Omental fat pad (tissue), 4 donors: ENCODE measurements at places on chromosomes 5 and 9.

DNA sequence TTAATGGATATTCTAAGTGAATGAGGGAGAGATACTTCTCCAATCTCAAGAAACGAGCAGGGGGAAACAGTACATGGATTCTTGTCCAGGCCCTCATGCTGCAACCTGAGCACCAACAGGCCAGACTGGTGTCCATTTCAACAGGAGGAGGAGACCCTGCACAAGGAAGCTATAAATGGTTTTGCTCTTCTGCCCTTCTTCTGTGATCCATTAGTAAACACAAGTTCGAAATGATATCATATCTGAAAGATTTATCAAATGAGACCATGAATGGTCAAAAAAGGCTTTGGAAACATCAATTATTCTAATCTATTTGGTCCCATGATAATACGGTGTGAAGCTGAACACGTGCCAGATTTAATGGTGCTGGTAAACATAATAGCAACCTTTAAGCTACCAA, 109.8 kb downstream of the NR6A1 start:
- DNase-seq = no peak

DNA sequence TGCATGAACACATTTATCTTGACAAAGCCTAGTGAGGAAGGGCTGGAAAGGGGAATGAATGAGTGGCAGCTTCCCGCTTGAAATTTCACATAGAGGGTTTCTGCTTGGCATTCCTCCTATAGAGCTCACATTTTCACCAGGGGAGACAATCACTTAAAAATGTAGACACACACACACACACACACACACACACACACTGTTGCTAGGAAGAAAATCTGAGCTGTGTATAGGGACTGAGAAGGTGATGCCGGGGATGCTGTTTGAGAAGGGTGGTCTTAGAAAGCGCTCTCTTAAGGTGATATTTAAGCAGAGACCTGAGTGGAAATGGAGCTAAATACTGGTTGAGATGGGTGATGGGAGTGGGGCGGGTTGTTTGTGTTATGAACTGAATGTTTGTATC, 70.4 kb downstream of the LRRC70 start:
- no peak for DNase-seq

- DNase-seq = no peak
Measured at GRCh38 chr5:125112196-125112595, 365.8 kb upstream of the ZNF608 start.

GRCh38 chr5:159132429-159133040, 32.8 kb upstream of the EBF1 start:
- DNase-seq = no peak

GRCh38 chr5:124478264-124478663, 268.2 kb downstream of the ZNF608 start:
- no peak for DNase-seq

DNA sequence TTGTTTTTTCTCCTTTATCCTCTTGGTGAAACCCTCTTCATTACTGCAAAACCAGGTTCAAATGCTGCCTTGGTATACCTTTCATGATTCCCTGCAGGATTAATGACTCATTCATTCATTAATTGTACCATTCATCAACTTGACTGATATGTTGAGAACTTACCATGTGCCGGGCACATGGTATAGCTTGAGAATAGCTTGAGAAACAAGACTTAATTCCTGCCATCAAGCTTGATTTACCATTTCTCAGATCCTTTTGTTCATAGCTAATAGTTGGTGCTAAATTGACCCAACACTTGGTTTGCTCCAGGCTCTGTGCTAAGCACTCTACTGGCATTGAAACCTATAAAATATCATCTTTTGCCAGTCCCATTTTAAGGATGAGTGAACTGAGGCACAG, 165.7 kb downstream of the YIPF5 start:
- DNase-seq = no peak

DNA sequence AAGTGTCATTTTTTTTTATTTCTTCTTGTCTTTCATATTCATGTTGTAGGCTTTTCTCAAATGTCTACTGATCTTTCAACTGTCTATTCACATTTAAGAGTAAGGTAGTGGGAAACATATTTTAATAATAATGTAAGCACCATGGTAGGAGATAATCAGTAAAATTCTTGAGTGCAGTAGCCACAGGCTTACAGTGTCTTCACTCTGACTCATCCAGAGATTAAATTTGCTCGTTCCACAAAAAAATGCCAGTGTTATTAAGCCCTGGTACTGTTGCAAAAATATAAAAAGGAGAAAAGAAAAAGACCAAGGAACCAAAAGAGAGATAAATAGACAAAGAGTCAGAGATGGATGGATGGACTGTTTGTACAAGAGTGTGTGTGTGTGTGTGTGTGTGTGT, 43.0 kb downstream of the PARP8 start:
- no peak for DNase-seq

- no peak for DNase-seq
Measured at GRCh38 chr5:107290780-107291398, 379.8 kb downstream of the EFNA5 start.

DNA sequence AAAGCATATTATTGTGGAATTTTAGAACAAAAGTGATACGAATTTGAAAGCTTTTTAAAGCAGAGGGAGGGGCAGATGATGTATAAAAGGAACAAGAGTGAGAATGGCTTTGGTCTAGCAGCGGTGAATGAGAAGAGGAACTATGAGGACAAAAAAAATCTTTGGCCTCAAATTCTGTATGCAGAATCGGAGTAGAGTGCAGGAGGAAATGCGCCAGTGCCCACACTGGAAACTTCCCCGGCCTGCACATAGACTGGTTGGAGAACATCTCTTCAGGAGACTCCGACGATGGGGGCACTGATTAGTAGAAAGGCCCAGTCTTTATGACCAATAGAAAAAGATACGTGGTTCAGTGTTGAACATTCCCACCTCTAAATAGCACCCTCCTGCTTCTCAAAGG, 51.3 kb downstream of the SLC46A2 start:
- no peak for DNase-seq

GRCh38 chr5:2299388-2300220, 416.9 kb upstream of the IRX4 start:
- no peak for DNase-seq

DNA sequence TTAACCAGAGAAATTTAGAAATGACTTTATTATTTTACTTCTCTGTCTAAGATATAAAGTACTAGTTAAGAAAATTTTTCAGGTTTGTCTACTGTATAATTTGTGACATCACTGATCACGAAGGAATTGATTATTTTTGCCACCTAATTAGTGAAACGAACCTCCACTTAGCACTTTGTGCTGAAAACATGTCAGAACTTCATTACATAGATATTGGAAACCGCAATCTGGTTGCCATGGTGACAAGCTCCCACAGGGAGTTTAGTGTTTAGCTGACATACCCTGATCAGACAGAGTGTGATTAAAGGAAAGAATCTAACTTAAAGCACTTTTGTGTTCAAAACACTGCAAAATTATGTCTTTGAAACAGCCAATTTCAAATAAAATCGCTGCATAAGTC, 668.4 kb upstream of the CCNG1 start:
- no peak for DNase-seq

DNA sequence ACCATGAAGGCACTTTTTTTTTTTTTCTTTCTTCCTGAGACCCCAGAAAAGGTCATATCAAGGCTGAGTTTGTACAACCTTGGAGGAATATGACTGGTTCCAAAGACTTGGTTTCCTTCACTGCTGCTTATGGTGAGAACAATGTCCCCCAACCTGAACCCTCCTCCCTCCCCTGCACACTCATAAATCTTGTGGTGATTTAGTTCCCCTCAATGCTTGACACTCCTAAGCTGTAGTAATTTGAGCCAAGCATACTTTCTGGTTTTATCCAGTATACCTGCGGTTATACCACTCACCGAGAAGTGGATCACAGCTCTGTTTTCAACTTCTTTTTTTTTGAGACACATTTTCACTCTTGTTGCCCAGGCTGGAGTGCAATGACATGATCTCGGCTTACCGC, 149.9 kb upstream of the KLF4 start:
- no peak for DNase-seq

DNA sequence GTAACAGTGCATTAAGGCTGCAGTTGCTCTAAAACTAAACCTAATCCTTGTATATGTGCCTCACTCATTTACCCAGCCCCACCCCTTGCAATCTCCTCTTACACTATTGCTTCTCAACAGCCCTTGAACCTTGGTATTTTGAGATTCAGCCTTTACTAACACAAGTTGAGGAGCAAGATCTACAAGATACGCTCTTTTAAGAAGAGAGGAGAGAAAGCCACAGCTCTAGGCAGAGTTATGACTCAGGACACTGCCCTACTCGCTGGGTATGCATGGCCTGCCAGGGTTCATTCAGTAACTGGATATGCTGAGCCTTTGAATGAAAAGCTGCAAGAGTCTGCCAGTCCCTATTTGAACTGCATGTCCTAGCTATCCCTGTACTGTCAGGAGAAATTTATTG, 219.5 kb downstream of the PCSK5 start:
- DNase-seq = no peak

- DNase-seq = no peak
Measured at GRCh38 chr5:127019928-127020327, 10.4 kb downstream of the MARCHF3 start.

- DNase-seq = no peak
Measured at GRCh38 chr9:3948826-3949556, 350.9 kb downstream of the GLIS3 start.

DNA sequence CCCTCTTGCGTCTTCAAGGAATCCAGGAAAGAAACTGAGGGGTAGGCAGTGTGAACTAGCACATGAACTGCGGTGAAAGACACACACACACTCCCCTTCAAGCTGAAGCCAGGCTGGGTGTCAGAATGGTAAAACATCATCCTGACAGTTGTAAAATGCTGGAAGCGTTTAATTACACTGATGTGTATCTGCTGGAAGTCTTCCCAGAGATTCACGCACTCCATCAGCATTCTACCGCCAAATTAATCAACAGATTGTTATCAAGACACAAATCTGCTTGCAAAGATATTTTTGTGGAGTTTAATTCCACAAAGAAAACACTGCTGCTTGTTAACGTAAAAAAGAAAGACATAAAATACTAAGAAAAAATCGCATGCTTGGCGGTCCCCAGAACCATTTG, 241.0 kb upstream of the NFIL3 start:
- no peak for DNase-seq

DNA sequence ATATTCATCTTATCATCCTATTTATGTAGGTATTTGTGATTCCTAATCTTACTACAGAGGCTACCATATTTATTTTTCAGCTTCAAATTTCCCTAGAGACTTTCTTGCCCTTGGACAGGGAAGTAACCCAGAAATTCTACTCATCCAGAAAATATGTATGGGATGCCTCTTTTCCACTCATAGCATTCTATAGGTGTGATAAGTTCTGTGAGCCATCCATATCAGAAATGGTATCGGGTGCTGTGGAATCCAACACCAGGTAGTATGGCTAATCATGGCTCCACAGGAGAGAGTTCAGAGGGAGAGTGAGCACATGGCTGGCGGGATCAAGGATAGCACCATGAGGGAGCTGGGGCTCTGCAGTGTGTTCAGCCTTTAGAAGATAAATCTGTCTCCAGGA, 349.3 kb upstream of the ACTBL2 start:
- no peak for DNase-seq

DNA sequence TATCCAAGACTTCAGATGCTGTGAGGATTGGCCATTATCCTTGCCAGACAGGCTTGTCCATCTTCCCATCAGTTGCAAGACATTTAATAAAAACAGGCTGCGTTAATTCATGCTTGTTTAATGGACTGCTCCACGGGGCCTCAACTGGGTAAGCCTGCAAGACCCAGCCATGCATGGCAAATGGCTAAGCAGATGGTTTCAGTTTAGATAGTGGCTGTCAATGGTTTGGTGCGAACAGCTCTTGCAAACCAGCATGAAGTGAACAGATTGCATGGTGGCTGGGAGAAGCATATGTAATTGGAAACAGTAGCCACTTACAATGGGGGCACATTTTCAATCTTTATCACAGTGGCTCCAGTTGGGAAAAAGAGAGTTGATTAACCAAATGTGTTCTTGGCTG, 628.2 kb upstream of the KLF4 start:
- no peak for DNase-seq

GRCh38 chr5:994821-995220, 13.8 kb upstream of the NKD2 start:
- DNase-seq = no peak

DNA sequence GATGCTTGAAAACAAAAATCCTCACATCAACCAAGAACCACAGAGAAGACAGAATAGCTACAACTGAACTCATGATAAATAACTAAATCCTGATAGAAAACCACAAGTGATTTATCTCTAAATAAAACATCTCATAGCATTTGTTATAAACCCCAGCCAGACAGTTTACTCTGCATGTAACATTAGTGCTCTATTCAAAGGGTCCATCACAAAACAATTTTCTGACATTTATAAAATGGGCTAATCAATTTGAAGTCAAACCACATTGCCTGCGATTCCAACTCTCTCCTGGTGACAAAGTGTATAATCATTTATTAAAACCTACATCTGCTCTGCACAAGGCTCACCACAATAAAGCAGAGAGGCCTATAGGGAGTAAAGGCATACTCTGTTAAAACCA, 49.8 kb downstream of the UIMC1 start:
- no peak for DNase-seq

- DNase-seq = no peak
Measured at GRCh38 chr5:111603446-111603827, 91.1 kb upstream of the STARD4 start.

DNA sequence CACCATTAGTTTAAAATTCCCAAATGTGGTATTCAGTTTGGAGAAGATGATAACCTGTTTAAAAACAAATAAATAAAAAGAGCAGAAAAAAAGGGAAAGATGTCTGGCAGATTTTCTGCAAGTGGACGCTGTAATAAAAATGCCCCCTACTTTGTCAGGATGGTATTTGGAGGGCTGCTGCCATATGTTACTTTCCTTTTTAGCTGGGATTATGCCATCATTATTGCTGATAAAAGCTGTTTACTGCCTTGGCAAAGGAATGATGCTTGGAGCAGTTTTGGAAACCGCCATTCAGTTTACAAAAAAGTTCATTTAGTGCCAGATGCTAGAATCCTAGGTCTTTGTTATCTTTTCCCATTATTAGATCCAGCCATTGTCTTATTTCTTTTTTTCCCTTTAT, 104.8 kb downstream of the PBX3 start:
- no peak for DNase-seq

- DNase-seq = no peak
Measured at GRCh38 chr9:133323991-133324703, 11.8 kb downstream of the SURF6 start.

DNA sequence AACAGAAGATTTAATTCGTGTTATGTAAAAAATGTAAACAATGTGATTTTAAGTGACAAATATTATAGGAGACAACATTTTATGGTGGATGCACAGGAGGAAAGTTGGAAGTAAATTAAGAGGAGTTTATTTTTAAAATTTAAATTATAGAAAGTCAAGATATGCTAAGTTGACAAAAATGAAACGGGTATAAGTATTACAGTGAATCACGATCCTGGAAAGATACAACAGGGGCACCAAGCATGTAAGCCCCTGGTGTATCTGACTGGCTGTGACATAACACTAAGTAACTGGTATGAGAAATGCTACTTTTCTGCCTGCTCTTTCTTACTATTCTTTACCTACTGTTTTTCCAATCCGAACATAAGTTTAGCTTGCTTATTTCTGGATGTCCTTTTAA, 419.8 kb upstream of the CHD1 start:
- DNase-seq = no peak

GRCh38 chr9:91347377-91347776, 14.3 kb downstream of the AUH start:
- DNase-seq = no peak
